ENCODE measurements at places on chromosomes 4 and X.

DNA sequence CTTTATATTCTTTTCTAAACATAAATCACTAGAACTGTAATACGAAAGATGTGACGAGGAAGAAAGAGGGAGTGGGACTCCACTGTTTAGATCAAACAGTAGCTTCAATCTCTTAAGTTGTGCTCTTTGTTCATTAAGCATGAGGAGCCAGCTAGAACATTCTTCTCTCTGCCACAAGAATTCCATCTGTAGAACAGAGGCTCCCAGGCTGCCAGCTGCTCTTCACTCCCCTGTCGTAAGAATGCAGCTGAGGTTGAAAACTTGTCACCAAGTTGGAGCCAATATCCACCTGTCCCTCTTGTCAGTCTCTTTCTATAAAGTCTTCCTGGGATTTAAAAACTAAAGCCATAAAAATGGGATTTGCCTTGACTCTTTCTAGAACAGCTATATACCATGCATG is 65.0 kb upstream of the SEC24B start:
- no peak for DNase-seq

DNA sequence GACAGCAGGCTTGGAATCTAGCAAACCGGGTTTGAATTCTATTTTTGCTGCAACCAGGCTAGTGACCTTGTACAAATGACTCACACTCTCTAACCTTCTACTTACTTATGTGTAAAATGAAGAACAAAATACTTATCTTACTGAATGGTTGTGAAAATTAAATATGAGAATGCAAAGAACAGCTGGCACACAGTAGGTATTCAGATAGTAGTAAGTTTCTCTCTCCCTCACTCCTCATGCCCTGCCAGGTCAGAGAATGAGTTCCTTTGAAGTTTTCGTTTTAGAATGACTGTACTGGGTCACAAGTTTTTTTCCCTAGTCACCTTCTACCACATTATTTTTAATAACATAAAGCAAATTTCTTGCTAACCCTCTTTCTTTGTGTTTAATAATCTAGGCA is 33.0 kb downstream of the CISD2 start:
- no peak for DNase-seq

DNA sequence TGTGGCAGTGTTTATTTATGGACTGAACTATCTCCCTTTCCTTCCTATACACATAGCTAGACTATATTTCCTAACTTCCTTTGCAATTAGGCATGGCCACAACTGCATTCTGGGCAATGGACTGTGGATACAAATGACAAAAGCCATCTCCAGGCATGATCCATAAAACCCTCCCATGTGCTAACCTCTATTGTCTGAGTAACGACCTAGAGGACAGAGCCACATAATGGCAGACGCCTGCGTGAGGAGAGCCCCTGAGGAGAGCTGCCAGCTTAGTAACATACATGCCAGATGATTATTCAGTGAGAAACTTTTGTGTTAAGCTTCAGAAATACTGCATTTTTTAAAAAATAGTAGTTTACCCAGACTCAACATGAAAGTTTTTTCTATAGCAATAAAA is 142.9 kb downstream of the ADGRA3 start:
- DNase-seq = no peak

DNA sequence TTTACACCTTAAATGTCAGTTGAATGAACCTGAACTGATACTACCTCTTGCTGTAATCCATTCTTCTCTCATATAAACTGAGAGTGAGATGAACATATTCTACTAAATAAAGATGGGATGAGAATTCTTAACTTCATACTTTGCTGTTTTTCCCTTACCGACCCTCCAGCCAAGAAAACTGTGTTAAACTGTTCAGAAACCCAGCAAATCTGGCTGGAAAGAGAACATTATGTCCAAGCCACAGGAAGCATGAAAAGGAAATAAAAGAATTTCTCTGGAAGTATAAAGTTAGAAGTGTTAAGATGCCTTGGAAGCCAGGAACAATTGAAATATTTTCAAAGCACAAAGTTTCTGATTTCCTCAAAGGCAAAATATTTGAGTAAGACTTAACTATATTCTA is 22.9 kb downstream of the NPY1R start:
- no peak for DNase-seq

DNA sequence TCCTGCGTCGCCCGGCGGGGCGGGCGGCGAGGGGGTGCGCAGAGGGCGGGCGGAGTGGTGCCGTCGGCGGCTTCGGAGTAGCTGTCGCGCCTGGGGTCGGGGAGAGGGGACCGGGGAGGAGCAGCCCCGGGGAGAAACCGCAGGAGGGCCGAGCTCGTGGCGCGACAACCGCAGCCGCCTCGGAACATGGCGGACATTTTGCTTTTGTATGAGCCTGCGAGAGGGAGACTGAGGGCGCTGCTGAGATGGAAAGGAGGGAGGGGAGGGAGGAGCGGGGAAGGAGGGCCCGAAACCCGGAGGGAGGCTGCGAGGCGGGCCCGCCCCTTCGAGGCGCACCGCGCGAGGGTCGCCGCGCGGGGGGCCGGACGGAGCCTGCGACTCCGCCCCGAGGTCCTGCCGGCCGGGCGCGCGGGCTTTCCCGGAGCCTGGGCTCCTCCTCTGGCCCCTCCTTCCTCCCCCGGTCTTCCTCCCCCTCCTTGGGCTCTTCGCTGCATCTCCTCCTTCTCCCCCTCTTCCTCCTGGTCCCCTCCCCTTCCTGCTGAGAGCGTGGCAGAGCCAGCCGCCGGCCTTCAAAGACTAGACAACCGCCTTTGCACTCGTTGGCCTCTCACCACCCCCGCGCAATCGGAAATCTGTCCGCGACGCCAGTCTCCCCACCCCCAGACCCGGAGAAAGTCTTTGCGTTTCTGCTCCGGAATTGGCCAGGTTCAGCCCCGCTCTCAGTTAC is 1.1 kb downstream of the INTS6L start:
- DNase-seq = peak; percentile 73

- DNase-seq = no peak
These were observed 284.2 kb downstream of the PACRGL start for GRCh38 chr4:20984576-20984836.

DNA sequence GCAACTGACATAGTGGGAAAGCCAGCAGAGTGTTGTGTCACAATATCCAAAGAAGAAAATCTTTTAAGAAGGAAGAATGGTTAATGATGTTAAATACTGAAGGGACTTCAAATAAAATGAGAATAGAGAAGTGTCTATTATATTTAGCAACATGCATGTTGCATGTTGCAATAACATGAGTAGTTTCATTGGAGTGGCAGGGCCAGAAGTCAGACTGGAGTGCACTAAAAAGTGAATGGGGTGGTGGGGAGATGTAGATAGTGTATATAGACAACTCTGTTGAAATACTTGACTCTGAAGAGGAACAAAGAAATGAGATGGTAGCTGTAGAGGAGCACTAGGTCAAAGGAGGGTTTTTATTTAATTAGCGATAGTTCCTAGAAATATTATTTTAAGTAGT is 9.5 kb upstream of the AMMECR1 start:
- peak; percentile 58 for DNase-seq

GRCh38 chr4:121306931-121307330 is 73.9 kb downstream of the QRFPR start:
- no peak for DNase-seq

GRCh38 chr4:26727844-26728243 is 132.8 kb upstream of the STIM2 start:
- peak; percentile 18 for DNase-seq

- no peak for DNase-seq
These were observed 74.8 kb upstream of the GPRIN3 start for GRCh38 chr4:89382439-89382838.

GRCh38 chrX:40167233-40167849 is 69.6 kb upstream of the BCOR start:
- no peak for DNase-seq

- no peak for DNase-seq
These were observed 21.6 kb downstream of the NYX start for GRCh38 chrX:41468647-41469323.

GRCh38 chrX:75625232-75625631 is 102.4 kb upstream of the ZDHHC15 start:
- DNase-seq = no peak

- no peak for DNase-seq
These were observed 52.4 kb upstream of the MMAA start for GRCh38 chr4:145566768-145567167.

GRCh38 chr4:139333046-139333445 is 30.8 kb upstream of the NDUFC1 start:
- no peak for DNase-seq

DNA sequence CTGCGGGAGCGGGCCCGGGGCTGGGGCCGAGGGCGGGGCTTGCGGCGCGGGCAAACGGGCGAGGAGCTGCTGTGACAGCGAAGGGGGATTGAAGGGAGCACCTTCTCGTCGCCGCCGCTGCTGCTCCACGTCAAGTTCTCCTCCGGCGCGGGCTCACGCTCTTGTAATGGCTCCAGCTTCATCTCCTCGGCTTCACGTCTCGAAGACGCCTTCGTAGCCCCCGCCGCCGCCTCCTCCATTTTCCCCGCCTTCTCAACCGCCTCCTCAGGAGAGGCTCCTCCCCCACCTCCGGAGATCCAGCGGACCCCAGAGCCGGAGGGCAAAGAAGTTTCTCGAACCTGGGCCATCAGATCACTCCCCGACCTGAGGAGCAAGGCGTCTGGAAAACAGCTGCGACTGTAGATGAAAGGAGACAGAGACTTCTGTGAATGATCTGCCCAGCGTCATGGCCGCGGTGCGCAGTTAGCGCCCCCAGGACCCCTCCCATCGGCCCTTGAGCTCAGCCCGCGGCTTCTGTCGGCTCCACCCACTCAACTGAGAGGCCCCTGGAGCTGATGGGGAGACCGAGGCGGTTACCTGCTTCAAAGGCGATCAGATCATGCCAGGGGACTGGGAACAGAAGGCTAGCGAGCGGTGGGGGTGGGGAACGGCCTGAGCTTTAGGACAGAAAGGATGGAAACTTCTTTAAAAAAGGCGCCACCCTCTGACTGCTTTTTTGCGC is 895 bp downstream of the USP51 start:
- peak; percentile 42 for DNase-seq

DNA sequence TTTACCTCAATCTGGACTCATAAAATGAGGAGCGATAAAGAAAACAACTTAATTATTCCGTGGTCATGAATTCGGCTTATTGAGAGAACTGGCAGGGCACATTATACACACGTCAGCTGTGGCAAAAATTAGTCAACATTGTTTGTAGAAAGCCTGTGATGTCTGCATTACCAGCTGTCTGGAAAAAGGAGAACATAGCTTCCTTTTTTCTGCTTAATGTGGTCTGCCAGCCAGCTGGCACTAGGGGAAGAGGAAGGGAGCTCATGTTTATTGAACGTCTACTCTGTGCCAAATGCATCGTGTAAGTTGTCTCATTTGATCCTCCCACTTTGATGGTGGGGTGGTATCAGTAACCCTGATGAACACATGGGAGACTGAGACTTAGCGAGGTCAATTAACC is 367.6 kb downstream of the ARHGAP24 start:
- DNase-seq = peak; percentile 81

DNA sequence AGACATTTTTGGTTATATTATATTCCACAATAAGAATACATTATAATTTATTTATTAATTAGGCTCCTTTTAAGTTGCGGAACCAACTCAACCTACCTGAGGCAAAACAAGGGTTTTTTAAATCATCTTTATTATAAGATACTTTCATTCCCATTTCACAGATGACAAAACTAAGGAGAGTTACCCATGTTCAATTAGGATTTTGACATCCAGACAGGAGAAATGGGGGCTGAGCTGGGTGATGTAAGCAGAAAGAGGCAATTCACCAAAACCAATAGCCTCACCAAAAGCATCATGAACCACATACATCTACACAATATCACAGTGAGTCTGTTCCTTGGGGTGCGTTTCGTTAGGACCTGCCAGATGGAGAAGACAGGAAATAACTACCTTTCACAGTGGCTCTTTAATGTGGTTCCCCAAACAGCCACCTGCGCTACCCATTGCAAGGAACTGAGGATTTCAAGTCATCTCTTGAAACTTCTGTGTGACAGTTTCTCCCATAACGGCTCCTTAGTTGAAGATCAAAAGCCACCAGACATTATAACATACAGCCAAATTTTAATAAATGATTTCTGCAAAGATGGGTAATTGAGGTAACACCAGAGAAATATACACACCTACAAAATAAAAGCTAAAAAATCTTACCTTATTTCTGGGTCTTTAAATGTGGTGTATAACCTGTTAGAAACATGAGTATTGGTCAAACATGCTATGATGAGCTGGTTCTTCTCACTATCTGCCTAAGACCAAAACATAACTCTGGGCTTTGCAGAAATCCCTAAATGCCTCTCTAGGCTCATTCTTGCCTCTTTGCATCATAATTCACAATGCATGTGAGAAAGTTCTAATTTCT is 190.6 kb upstream of the LEF1 start:
- DNase-seq = no peak

- DNase-seq = peak; percentile 32
These were observed at the start of gene FSTL5 for GRCh38 chr4:162163892-162164759. Gene FSTL5, minus strand, starts transcription at chr4:162164000. Its CDS starts 52,604 bp downstream, at chr4:162111396.

DNA sequence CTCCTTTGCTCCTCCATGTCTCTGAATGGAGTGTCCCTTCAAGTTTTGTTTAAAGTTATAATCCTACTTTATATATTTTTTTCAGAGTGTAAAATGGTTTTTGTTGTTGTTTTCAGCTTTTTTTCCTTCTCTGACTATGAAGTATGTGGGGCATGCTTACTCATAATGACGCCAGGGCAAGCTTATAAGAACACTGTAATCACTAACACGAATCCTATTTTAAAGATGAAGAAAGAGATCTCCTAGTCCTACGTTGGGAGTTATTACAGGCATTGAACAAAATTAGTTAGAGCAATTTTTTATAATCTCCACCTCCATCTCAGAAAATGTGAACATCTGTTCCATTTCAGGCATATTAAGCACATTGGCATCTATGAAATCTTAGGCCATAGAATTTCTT is 268.1 kb upstream of the MAGEB2 start:
- DNase-seq = no peak

- no peak for DNase-seq
These were observed 307.9 kb upstream of the F9 start for GRCh38 chrX:139222511-139223200.

DNA sequence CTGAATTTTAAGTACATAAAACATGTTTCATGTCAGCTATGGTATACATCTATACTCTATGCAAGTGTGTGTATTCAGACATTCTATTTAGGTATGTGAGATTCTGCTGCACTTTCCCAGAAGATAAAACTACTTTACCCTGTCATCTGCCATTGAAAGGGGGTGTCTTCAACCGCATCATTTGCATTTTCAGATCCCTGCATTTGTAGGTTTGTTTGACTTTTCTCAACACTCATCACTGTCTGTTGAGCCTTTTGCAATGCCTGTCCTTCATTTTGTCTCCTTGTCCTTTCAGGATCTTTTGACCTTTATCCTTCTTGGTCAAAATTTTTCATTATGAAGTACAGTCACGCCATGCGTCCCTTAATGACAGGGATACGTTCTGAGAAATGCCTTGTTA is 103.5 kb downstream of the TMA16 start:
- no peak for DNase-seq

GRCh38 chr4:117621673-117622072 is 412.6 kb upstream of the NDST3 start:
- DNase-seq = no peak

GRCh38 chrX:154136627-154137161 is 7.3 kb upstream of the OPN1LW start:
- peak; percentile 63 for DNase-seq

DNA sequence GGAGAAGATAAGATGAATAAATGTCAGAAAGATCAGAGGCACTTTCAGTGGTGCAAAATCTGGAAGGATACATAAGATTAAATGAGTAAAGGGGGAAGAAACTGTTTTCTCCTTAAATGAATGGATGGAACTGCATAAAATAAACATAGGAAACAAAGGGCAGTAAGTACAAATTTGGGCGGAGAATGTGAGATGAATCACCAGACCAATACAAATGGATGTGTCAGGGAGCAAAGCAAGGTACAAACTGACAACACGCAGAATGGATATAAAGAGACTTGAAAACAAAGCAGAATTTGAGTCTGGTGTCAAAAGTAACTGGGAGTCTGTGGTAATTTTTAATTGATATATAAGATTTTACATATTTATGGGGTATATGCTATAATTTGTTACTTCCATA is 175.3 kb upstream of the PCDH18 start:
- DNase-seq = no peak

All from inflammatory macrophage treated with lipopolysaccharide for 1 hour (primary cell).